ENCODE measurements at places on chromosomes 1 and 21. TPM values are rescaled to one million over a fixed set of nuclear protein-coding genes. Genes with fewer than 3 reads are reported as not detected.

LDLRAD2 gene
- total RNA-seq: not detected

TRIM67 gene
- total RNA-seq: not detected

PAPPA2 gene
- total RNA-seq: 0.29 TPM

GPR37L1 gene
- not detected for total RNA-seq

GRCh38 chr21:25338415-25338814 is 268.9 kb downstream of the MRPL39 start:
- H3K27ac ChIP-seq: no peak overlapping the region
- H3K4me1 ChIP-seq: no peaks in the 10 kb centered on the region

DNA sequence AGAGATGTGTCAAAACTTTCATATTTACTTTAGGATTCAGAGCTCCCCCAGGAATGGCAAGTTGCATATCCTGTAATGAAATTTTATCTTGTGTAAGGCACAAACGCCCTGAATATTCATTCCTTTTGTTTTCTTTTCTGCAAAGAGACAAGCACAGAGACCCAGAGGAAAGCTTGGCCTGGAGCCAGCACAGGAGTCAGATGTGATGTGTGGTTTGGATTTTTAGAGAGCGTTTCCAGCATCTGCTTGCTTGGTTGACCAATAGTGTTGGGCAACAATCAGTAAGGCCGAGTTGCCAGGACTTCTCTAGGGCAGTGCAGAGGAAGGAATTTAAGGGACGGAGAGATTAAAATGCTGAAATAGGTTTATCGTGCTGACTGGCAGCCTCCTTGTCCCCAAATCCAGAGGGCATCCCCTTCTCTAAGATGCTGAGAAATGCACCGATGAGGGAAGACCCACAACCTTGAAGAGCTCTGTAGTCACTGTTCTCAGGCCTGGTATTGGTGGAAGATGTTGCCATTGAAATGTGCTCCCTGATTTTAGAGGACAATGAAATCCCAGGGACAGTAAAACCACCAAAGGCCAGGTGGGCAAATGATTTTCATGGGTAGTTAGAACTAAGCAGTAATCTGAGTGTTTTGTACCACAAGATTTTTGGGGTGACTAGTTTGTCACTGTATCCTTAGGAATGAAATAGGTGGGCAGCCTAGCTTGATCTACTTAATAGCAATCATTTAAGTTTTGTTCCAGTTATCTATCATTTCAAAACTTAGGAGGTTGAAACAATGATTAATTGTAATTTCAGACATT is 37.9 kb upstream of the RHOU start:
- H3K4me3 ChIP-seq: no peak overlapping the region
- DNase-seq: no peak
- H3K36me3 ChIP-seq: no peaks in the 10 kb centered on the region
- H3K27ac ChIP-seq: no peak overlapping the region
- H3K27me3 ChIP-seq: no peaks in the 10 kb centered on the region
- peaks cover 9% of the 10 kb centered on the region for H3K4me1 ChIP-seq

DNA sequence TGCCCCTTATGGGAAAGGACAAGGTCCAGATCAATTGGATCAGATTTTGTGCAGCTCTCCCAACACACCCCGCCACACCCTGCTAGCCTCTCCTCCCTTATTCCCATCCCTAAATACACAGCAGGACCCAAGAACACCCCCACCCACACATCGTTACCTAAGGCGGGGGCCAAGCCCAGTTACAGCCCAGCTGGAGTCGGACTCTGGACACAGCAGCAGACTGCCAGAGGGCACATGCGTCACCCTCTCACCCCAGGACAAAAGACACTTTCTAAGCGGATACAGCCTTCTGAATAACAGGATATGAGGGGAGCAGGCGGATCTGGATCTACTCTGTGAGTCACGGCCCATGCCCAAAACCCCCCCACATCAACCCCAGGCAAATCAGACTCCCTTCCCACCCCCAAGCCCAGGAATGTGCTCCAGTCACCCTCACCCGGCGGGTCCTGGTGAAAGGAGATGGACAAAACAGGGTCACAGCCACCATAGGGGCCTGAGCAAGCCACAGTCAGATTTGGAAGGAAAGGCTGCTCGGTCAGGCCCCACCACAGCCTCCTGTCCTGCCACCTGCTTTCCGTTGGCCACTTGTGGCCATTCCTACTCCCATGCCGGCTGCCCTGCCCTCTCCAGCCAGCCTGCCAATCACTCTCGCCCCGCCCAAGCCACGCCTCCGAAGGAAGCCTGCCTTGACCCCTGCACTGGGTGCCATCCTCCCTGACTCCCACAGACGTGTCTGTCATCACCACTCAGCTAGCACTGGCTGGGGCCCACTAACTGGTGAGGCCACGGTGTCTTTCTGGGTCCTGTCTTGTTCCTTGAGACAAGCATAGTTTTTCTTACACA is 4.0 kb downstream of the S100A16 start:
- no peaks in the 10 kb centered on the region for H3K36me3 ChIP-seq
- no peaks in the 10 kb centered on the region for H3K27me3 ChIP-seq
- H3K4me3 ChIP-seq: no peak overlapping the region
- DNase-seq: no peak
- no peaks in the 10 kb centered on the region for H3K4me1 ChIP-seq

- no peaks in the 10 kb centered on the region for H3K36me3 ChIP-seq
- H3K27ac ChIP-seq: no peak overlapping the region
- H3K27me3 ChIP-seq: peaks cover 25% of the 10 kb centered on the region
- no peak for DNase-seq
These were observed 6.0 kb downstream of the TRNP1 start for GRCh38 chr1:26999440-26999987.

- no peaks in the 10 kb centered on the region for H3K36me3 ChIP-seq
- peaks cover 44% of the 10 kb centered on the region for H3K4me1 ChIP-seq
- peak within 1 kb of the TSS; percentile 71 for H3K4me3 ChIP-seq
- H3K27ac ChIP-seq: peak within 1 kb of the TSS; percentile 43
These were observed at the start of gene ADARB1 for GRCh38 chr21:45074048-45074817. Gene ADARB1 (plus strand): TSS chr21:45074580. CDS start chr21:45171657, 97,077 bp downstream.

GRCh38 chr1:12005488-12006166 is 13.7 kb upstream of the MIIP start:
- no peak for DNase-seq
- H3K27me3 ChIP-seq: no peaks in the 10 kb centered on the region
- H3K4me3 ChIP-seq: no peak overlapping the region
- H3K36me3 ChIP-seq: peaks cover 58% of the 10 kb centered on the region

GRCh38 chr1:5936126-5936525 is 56.1 kb downstream of the NPHP4 start:
- no peaks in the 10 kb centered on the region for H3K27me3 ChIP-seq
- no peaks in the 10 kb centered on the region for H3K36me3 ChIP-seq
- H3K4me1 ChIP-seq: no peaks in the 10 kb centered on the region
- no peak overlapping the region for H3K4me3 ChIP-seq
- DNase-seq: no peak

HSD11B1 gene
- 0.80 TPM for total RNA-seq

DNA sequence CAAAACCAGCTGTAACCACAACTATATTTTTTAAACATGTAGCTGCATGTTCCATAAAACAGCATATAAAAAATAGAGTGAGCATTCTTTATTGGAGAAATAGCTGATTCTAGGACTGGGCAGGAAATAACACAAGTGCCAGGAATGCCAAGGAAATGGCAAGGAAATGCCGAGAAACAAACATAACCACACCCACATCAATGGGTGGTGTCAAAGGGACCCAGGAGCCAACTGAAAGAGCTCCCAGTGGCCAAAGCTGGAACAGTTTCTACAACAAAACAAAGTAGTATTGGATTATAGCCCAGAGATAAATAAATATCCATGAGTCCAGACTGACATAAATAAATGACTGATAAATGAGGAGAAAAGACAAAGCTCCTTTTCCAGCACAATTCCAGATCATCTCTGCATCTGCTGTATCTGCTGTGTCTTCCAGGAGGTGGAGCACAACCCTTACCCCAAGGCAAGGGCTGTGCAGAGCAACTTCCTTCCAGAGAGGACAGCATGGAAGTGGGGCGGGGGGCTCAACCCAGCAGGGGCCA is 28.1 kb downstream of the ADARB1 start:
- H3K27ac ChIP-seq: no peak overlapping the region
- peaks cover 25% of the 10 kb centered on the region for H3K4me1 ChIP-seq
- no peaks in the 10 kb centered on the region for H3K36me3 ChIP-seq
- no peak for DNase-seq

GRCh38 chr1:182603646-182604174 is 479 bp downstream of the RGS16 start:
- no peak for DNase-seq
- H3K27ac ChIP-seq: no peak overlapping the region
- no peaks in the 10 kb centered on the region for H3K27me3 ChIP-seq
- H3K4me3 ChIP-seq: peak overlapping the region; percentile 35
- H3K36me3 ChIP-seq: no peaks in the 10 kb centered on the region

CCDC181 gene
- total RNA-seq: 0.26 TPM

DNA sequence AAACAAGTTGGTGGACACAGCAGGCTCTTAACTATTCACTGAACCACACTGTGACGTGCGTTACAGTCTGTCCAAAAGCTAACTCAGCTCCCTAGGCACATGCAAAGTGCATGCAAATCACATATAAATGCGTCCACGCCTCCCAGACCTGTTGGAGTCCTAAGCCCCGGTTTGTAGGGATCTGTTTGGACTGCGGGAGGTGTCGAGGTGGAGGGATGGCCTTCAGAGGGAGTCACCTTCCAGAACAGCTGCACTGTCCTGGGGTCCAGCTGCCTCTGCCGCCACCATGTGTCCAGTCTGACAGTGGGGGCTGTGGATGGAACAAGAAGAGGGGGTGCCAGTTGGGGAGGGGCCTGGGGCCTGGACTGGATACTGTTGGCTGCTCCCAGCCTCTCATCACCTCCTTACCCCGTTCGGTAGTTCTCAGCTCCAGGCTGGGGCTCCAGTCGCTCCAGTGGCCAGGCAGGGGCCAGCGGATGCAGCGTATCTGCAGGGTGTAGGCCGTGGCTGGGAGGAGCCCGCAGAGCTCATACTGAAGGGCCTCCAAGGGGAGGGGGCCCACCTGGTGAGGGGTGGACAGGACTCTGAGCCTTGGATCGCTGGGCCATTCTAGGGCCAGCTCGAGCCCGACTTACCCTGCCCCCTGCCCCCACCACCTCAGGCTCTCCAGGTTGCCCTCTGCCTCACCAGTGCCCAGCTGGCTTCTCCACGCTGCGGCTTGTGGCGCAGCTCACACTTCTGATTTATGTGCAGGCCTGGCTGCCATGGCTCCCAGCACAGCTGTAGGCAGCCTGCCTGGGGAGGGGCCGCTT is 7.9 kb upstream of the MRPS15 start:
- H3K36me3 ChIP-seq: no peaks in the 10 kb centered on the region
- H3K4me3 ChIP-seq: no peak overlapping the region
- H3K27me3 ChIP-seq: no peaks in the 10 kb centered on the region
- no peak for DNase-seq

GRCh38 chr1:156655151-156655903 is 13.4 kb downstream of the BCAN start:
- peaks cover 38% of the 10 kb centered on the region for H3K4me1 ChIP-seq
- peaks cover 34% of the 10 kb centered on the region for H3K27me3 ChIP-seq
- no peaks in the 10 kb centered on the region for H3K36me3 ChIP-seq

- H3K27ac ChIP-seq: no peak overlapping the region
- no peaks in the 10 kb centered on the region for H3K36me3 ChIP-seq
- H3K4me1 ChIP-seq: no peaks in the 10 kb centered on the region
- no peak overlapping the region for H3K4me3 ChIP-seq
These were observed 75.2 kb upstream of the C1orf21 start for GRCh38 chr1:184311580-184311979.

DNA sequence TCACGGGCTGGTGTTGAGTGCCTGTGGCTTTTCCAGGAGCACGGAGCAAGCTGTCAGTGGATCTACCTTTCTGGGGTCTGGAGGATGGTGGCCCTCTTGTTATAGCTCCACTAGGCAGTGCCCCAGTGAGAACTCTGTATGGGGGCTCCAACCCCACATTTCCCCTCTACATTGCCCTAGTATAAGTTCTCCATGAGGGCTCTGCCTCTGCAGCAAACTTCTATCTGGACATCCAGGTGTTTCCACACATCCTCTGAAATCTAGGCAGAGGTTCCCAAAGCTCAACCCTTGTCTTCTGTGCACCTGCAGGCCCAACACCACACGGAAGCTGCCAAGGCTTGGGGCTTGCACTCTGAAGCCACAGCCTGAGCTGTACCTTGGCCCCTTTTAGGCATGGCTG is 157.3 kb downstream of the MRPL39 start:
- no peaks in the 10 kb centered on the region for H3K36me3 ChIP-seq
- DNase-seq: no peak
- H3K4me1 ChIP-seq: no peaks in the 10 kb centered on the region
- H3K4me3 ChIP-seq: no peak overlapping the region

PRCC gene
- total RNA-seq: 106 TPM

- H3K27me3 ChIP-seq: no peaks in the 10 kb centered on the region
- no peak overlapping the region for H3K27ac ChIP-seq
- no peaks in the 10 kb centered on the region for H3K4me1 ChIP-seq
- no peak for DNase-seq
- H3K36me3 ChIP-seq: no peaks in the 10 kb centered on the region
- no peak overlapping the region for H3K4me3 ChIP-seq
These were observed 9.5 kb downstream of the XCL1 start for GRCh38 chr1:168585937-168586336.

GRCh38 chr1:157147906-157148700 is 9.9 kb upstream of the ETV3 start:
- no peaks in the 10 kb centered on the region for H3K4me1 ChIP-seq
- no peak overlapping the region for H3K4me3 ChIP-seq
- DNase-seq: no peak

- H3K4me3 ChIP-seq: no peak overlapping the region
- H3K36me3 ChIP-seq: no peaks in the 10 kb centered on the region
- DNase-seq: no peak
- no peaks in the 10 kb centered on the region for H3K27me3 ChIP-seq
These were observed 201.1 kb upstream of the C1orf87 start for GRCh38 chr1:60274422-60275290.

DNA sequence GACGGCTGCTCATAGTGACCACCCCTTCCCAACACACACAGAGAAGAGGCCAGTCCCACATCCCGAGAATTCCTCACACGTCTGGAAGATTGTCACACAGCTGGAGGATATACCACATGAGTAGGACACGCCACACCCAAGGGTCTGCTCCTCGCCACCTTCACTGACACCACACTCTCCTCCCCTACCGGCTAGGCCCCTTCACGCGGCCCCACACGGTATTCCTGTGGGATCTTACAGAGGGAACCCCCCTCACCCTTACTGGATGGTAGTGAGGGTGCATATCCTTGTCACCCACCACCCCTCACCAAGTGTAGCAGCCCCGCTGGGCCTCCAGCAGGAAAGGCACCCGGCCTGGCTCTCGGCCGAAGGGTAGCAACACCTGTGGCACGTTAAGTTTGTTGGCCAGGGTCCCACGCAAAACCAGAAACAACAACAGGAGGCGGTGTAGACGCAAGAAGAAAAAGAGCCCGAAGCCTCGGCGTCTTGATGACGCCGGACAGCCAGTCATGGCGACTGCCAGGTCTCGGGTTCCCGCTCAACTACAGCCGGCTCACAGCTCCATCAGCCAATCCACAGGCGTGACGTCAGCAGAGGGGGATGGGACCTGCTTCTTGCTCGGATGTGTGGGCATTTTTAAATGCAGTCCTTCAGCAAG is at the start of gene NUP210L:
Gene NUP210L (minus strand): TSS at position 540 of the 658 bp plus-strand sequence.
- H3K27ac ChIP-seq: peak within 1 kb of the TSS; percentile 38
- peaks cover 18% of the 10 kb centered on the region for H3K36me3 ChIP-seq
- H3K4me3 ChIP-seq: no peak within 1 kb of the TSS
- no peaks in the 10 kb centered on the region for H3K27me3 ChIP-seq

TFF2 gene
- total RNA-seq: not detected

EDN2 gene
- not detected for total RNA-seq

Measured in CD8-positive, alpha-beta memory T cell (primary cell).